ENCODE measurements at places on chromosomes 1 and 21. TPM values are rescaled to one million over a fixed set of nuclear protein-coding genes. Genes with fewer than 3 reads are reported as not detected.
A peak's percentile ranks its signal among the peaks of the same experiment; 100 is the strongest.

The RPF1 gene
- 54.9 TPM for total RNA-seq

The HSPA6 gene
- total RNA-seq = 1.7 TPM

The PPIAL4G gene
- total RNA-seq = not detected

The ADARB1 gene
- total RNA-seq = 15.7 TPM

The TCHHL1 gene
- total RNA-seq = not detected

DNA sequence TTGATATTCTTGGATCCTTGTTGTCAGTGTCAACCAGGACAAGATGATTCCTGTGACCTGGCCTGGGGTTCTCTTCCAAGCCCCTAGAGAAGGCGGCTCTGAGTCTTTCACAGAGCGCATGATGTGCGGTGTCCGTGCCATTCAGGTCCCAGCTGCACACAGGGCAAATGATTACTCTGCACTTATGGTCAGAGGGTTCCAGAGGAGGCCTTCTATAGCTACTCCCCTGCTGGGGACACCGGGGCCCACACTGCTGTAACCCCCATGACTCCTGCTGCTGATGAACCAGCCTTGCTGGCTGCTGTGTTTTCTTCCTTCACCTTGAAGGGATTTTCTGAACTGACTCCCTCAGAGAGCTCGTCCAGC lies 1.5 kb downstream of the PTGFRN start:
- DNase-seq = no peak

- no peak for DNase-seq
Observed at GRCh38 chr1:158003406-158003800, 10.0 kb downstream of the KIRREL1 start.

- DNase-seq = no peak
Observed at GRCh38 chr1:245717611-245718010, 562.8 kb downstream of the KIF26B start.

- DNase-seq = peak; percentile 87
Observed at GRCh38 chr1:216168546-216168945, 254.7 kb downstream of the USH2A start.

DNA sequence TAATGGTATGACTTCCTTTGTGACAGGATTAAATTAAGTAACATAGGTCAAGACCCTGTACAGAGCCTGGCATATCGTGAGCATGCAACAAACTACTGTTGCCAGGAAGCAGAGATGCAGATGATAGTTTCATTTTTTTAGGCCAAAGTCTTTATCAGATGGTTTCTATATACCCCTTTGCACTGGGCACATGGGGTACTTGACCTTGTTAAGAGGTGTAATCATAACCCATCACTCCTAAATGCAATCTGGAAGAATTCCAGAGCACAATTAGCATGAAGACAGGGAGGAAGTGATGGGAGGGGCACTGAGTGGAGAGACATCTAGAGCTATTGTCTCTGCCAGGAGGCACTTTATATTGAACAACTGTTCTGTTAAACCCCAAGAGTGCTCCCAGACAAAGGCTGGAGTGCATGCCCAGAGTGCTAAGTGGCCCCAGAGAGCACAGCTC lies 22.1 kb downstream of the ZBTB17 start:
- no peak for DNase-seq

- no peak for DNase-seq
Observed at GRCh38 chr1:97938285-97938642, 17.4 kb upstream of the DPYD start.

- peak; percentile 81 for DNase-seq
Observed at GRCh38 chr1:207890136-207890738, 20.7 kb downstream of the CD34 start.

DNA sequence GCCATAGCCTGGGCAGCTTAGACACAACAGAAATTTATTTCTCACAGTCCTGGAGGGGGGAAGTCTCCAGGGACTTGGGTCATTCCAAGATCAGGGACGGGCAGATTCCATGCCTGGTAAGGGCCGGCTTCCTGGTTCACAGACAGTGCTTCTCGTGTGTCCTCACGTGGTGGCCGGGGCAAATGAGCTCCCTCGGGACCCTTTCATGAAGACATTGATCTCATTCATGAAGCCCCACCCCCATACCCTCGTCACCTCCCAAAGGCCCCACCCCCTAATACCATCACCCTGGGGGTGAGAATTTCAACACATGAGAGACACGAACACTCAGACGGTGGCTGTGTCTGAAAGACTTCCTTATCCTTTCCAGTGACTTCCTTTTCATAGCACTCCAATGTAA lies 51.5 kb downstream of the ACOT7 start:
- no peak for DNase-seq

Data from A172 (cell line).